Activated CD4-positive, CD25-positive, alpha-beta regulatory T cell treated with anti-CD3 and anti-CD28 coated beads, Interleukin-2, amount 50 U/mL, for 24 hours (primary cell): ENCODE measurements at places on chromosomes 7 and 10.

DNA sequence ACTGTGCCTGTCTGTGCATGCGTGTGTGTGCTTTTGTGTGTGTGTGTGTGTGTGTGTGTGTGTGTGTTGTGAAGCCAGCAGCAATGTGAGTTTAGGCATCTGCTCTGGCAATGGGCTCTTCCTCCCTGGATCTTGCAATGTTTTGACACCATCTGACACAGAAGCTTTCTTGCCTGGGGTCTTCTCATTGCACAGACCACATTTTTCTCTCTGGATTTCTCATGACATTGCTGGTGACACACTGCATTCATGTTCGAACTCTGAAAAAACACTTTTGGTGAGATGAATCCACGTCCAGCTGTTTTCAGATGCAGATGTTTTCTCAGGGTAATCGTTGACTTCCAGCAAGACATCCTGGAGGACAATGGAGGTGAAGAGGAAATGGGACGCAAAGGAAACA, 63.0 kb upstream of the FZD8 start:
- no peak for ATAC-seq

DNA sequence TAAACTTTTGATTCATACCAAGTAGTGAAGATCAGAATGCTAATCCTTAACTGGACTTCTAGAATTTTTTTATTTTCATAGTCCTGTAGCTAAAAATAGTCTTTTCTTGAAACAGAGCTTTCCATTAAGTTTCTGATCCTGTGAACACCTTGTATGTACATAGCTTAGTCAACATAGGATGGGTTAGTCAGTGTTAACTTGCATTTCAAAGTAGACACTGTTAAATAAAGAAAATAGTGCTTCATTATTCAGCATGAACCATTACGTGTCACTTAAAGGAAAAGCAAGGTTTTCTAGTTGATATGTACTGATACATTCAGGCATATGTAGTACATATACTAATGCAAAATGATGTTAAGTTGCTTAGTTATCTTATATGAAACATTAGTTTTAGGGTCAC, 7.5 kb upstream of the HDAC9 start:
- no peak for ATAC-seq

- peak; percentile 75 for ATAC-seq
Observed at GRCh38 chr10:70656489-70656888, 15.8 kb upstream of the ADAMTS14 start.

GRCh38 chr7:10121631-10122030, 852.0 kb upstream of the PHF14 start:
- ATAC-seq, result no peak

DNA sequence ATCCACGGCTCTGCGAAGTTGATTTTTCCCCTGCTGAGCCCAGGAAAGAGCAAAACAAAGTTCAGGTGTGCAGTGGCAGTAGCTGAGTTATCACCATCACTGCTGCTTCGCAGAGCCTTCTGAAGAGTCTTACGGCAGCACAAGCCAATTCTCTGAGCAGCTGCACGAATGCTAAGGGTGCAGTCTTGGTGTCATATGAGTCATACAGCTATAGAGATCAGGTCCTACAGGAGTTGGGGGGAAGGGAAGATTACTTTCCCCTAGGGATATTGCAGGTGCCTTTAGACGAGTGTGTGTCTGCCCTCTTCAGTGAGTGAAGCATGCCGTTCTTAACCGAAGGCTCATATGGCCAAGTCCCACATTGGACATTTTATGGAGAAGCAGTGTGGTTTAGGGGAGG, 227.8 kb downstream of the CELF2 start:
- ATAC-seq, result peak; percentile 75

GRCh38 chr10:36679554-36679953, 445.8 kb upstream of the ANKRD30A start:
- ATAC-seq, result no peak

DNA sequence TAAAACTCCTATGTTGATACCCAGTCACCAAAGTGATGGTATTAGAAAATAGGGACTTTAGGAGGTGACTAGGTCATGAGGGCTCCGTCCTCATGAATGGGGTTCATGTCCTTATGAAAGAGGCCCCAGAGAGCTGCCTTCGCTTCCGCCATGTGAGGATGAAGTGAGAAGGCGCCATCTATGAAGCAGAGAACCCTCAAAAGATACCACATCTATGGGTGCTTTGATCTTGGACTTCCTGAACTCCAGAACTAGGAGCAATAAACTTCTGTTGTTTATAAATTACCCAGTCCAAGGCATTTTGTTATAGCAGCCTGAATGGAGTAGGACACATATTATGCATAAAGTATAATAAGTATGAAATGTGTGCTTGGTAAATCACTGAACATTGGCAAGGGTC, 8.1 kb upstream of the PDSS1 start:
- no peak for ATAC-seq

- ATAC-seq, result no peak
Observed at GRCh38 chr10:46248651-46249146, 38.1 kb upstream of the ANTXRL start.

DNA sequence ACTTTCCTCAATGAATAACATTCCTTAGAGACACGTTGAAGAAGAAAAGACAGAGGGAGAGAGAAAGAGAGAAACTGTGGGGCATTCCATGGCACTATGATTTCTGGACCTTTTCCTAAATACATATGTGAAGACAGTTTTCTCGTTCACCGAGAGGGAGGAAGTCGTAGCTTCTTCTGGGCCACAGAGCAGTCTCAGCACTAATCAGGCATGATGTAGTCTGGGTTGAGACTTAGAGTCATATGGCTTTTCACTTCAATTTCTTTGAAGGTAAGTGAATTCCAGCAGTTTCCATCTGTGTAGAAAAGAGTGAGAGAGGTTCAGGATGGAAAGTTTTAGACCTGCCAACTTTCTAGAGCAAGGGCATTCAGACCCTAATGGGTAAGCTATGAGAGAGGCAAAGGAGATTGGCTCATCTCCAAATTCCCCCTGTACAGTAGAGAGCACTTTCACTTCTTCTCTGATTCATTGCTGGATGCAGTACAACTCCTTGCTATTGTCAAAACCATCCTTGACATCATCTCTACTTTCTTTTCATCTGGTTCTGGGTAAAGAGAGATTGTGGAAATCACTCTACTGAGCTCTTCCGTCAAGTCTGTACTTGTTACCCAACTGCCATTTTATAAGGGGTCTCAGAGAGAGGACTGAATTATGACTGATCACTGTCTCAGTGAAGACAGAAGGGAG, 31.5 kb upstream of the OR9A4 start:
- peak; percentile 38 for ATAC-seq
